T follicular helper cell (primary cell): ENCODE measurements at places on chromosomes 1 and 21.

- no peak for DNase-seq
These were observed 210.6 kb upstream of the ADGRL2 start for GRCh38 chr1:81590171-81590570.

GRCh38 chr1:238677567-238677966 is 708.8 kb upstream of the CHRM3 start:
- DNase-seq, result no peak

DNA sequence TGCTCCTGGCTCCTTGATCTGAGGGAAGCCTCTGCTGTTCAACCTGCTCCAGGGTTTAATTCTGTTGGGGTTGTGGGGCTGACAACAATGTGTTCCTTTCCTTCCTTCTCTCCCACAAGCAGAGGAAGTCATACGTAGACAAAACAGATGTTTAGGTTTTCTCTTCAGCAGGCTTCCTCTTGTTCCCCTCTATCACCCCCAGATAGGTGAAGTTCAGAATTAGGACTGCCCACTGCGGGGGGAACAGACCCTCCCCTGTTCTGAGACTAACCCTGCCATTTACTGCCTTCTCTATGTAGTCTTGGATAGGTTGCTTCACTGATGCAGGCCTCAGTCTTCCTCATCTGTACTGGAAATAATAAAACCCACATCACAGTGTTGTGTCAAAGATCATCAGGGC is 30.0 kb upstream of the NRDC start:
- DNase-seq, result no peak

- DNase-seq, result no peak
These were observed 8.3 kb upstream of the TRIM17 start for GRCh38 chr1:228424685-228425660.

- DNase-seq, result no peak
These were observed 82.7 kb downstream of the KAZN start for GRCh38 chr1:14681182-14681581.

- DNase-seq, result no peak
These were observed 464.2 kb downstream of the DISC1 start for GRCh38 chr1:232090816-232091215.

GRCh38 chr1:28193701-28194161 is 17.2 kb upstream of the PTAFR start:
- no peak for DNase-seq

DNA sequence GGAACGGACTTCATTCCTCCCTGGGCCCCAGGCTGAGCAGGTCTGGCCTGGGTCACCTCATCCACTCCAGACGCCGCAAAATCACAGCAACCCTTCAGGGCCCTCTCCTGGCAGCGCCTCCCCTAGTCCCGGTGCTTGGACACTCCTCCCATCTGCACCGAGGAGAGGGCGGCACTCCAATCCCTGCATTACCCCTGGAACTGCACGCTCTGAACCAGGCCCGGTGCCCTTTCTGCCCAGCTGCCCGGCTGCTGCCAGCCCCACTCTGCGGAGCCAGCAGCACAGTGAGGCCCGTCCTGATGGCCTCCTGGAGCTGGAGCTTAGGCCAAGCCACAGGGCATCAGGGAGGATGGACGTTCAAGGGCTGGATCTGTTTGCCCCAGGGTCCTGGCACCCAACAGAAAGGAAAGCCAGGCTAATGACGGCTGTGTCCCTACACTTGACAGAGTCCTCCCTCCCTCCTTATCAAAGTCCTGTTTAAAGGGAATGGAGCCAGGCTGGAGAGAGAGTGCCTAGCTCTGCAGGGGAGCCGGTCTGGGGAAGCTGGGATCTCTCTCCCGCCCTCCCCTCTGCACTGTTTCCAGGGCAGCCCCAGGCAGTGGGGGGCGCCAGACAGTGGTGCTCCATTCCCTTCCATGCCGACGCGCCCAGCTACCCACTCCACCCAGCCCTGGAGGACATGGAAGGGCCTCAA is 12.7 kb downstream of the COL6A2 start:
- DNase-seq, result no peak

DNA sequence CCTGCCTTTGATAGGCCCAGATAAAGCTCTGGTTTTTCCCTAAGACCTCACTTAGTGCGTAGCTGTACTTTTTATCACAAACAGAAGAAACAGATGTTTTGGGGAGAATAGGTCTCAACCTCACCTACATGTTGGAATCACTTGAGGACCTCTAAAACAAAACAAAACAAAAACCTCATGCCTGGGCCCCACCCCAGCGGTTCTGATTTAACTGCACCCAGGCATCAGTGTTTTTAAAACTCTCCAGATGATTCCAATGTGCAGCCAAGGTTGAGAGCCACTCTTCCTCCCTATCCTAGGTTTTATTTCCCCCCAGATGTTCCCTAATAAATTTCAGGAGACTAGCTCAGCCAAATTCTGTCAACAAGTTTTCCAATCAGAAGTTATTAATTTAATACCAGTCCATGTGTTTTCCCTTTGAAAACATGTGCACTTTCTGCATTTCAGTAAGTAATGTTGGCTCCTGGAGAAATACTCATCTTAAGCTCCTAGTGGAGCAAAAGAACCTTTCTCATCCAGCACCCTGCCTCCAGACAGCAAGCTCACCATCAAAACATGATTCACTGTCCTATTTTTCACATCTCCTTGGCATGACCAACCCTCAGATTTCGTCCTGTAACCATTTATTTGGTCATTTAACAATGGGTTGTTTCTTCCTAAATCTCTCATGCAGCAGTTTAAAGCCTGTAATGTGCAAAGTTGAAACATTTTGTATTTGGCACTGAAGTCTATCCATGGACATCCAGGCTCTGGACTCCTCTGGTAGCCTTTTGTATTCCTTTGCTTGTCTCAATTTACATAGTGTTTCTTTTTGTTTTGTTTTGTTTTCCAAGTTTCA is 27.5 kb downstream of the LRRC8C start:
- no peak for DNase-seq

GRCh38 chr1:73782901-73783300 is 415.1 kb downstream of the LRRIQ3 start:
- DNase-seq, result no peak

- no peak for DNase-seq
These were observed 37.8 kb upstream of the GBP5 start for GRCh38 chr1:89310505-89310904.

DNA sequence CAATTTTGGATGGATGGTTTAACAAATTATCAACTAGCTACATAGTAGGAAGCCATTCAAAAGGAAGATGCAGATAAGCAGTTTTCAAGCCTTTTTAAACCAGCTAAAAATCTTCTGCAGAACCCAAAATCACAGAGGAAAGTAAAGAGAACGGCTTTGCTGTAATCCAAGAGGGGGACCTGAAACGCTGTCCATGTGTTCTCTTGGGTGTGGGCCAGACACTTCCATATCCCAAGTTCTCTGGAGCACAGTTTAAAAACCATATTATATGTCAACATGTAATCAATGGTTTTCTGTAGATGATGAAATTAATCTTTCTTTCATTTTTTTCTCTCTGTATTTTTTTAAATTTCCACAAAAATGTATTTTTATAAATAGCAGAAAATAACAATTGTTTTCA is 90.5 kb downstream of the SELENOF start:
- DNase-seq, result no peak

- DNase-seq, result no peak
These were observed 13.9 kb downstream of the SH2D1B start for GRCh38 chr1:162397943-162398560.

- no peak for DNase-seq
These were observed 30.8 kb upstream of the DMBX1 start for GRCh38 chr1:46458846-46459245.

- DNase-seq, result no peak
These were observed 31.5 kb downstream of the TMCO1 start for GRCh38 chr1:165737196-165737595.

DNA sequence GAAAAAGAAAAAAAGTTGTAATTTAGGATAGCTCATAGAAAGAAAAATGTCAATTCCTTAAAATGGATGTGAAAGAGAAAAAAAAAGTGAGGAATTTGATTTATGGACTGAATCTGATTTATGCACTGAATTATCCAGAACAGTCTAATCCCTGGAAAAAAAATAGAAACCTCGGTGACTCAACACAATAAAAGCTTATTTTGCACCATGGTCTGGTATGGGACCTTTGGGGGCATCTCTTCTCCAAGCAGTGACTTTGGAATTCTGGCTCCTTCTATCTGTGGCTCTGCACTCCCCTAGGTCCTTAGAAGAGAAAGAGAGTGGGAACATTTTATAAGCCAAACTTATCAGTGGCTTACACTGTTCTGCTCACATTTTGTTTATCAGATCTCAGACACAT is 471.7 kb upstream of the B3GALT2 start:
- no peak for DNase-seq

- no peak for DNase-seq
These were observed 3.5 kb downstream of the TGFB2 start for GRCh38 chr1:218348628-218349071.

GRCh38 chr1:184222652-184223052 is 164.2 kb upstream of the C1orf21 start:
- peak; percentile 15 for DNase-seq

DNA sequence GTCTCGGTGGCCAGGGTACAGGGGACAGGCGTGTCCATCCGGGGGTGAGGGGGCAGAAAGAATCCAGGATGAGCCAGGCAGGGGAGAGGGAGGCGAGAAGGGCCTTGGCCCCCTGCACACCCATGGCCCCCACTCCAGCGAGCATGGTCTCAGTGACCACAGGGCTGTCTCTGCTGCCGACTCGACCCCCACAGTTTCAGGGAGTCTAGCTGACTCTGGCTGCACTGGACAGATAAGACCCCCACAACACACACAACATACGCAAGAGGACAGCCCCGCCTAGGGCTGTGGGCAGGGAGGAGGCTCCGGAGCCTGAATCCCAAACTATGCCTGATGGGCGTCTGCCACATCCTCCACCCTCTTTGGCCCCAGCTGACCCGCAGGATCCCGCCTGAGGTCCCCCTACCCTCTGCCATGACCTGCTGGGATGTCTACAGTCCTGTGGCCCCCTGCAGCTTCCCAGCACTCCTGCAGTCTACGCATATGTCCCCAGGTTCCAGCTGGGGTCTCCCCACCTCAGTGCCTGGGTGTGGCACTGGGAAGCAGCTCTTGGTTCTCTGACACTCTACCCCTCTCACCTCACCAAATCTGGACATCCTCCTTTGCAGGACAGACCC is 22.0 kb downstream of the WNT9A start:
- DNase-seq, result no peak

DNA sequence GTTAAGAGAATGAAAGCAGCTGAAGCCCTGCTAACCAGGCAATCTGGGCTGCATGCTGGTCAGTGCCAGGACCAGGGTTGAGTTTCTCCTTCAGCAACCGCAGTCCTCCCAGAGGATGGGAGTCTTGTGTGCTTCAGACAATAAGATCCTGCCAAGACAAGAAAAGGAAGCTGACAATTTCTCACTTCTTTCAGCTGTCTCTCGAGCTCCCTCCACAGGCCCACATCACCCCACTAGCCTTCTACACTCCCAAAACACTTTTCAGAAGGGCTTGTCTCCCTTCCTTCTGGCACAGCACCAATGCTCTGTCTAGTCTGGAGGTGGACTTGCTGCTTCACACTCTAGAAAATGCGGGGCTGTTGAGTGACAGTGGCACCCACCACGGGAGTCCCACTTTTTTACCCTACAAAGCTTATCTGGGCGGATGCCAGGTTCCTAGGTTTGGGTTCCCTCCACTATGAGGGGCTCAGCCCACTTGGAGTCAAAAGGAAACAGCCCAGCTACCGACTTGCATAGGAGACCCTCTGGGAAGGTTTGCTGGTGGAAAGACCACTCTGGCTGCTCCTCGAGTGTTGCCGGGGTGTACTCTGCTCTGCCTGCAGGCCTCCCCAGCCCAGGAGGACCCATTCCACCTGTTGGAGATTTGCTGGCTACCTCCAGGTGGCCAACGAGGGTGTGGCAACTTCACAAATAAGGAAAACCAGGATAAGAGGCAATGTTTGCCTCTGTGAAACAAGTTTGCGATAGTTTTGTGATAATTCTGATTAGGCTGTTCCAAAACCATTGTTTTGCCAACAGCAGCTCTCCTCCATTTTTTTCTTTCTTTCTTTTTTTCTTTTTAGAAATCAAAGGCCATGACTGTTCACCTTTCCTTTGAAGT is 68.9 kb downstream of the TENT5C start:
- DNase-seq, result peak; percentile 41

GRCh38 chr1:87119541-87120140 is 205.2 kb downstream of the HS2ST1 start:
- no peak for DNase-seq

DNA sequence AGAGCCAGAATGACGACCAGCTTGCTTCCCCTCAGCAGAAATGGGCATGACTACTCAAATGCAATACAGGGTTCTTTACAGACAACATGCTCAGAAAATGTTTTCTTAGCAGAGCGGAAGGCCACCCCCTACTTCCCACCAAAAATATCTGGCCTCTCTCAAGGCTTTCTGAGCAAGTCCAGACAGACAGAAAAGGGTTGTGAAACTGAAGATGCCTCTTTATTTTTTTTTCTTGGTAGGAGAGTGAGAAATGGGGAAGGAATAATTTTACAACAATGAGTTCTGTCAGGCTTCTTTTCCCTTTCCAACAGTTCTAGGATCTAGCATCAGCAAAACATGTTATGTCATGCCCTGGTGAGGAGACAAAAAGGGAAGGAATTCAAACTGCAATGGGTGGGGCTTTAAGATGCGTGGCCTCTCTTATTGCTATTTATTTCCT is 172.0 kb upstream of the CAMK1G start:
- no peak for DNase-seq

DNA sequence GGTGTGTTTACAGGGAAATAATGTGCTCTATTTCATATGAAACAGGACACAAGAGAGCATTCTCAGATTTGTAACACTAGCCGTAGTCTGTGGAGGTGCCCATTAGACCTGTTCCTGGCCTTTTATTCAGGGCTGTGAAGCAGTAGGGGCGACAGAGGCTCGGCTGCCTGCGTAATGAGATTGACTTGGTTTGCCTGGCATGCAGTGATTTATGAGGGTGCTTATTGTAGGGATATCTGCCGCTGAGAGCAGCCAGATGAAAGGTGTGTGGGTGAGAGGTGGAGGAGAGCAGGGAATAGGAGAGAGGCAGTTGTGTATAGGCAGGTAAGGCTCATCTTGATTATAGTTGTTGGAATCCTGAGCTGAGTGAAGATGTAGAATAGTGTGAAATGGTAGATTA is 51.3 kb downstream of the DNAJC6 start:
- no peak for DNase-seq
